ENCODE measurements at places on chromosomes 5 and 9. TPM values are rescaled to one million over a fixed set of nuclear protein-coding genes. Genes with fewer than 3 reads are reported as not detected.

GRCh38 chr9:81634915-81635516 is 54.3 kb downstream of the TLE1 start:
- no peak for DNase-seq

DNA sequence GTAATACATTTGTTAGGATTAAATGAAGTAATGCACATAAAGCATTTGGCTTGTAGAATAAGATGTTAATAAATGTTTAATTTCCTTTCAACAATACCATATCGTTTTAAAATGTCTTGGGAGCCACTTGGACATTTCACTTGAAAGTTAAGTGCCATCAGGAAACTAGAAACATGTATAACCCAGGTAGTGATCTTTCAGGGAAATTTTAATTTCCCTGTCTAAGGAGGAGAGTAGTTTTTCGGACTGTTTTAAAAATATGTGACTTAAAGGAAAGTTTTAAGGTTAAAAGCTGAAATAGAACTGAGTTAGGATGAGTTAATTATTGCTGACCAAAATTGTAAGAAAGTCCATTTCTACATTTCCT is 18.0 kb downstream of the CDC42SE2 start:
- DNase-seq: no peak

DNA sequence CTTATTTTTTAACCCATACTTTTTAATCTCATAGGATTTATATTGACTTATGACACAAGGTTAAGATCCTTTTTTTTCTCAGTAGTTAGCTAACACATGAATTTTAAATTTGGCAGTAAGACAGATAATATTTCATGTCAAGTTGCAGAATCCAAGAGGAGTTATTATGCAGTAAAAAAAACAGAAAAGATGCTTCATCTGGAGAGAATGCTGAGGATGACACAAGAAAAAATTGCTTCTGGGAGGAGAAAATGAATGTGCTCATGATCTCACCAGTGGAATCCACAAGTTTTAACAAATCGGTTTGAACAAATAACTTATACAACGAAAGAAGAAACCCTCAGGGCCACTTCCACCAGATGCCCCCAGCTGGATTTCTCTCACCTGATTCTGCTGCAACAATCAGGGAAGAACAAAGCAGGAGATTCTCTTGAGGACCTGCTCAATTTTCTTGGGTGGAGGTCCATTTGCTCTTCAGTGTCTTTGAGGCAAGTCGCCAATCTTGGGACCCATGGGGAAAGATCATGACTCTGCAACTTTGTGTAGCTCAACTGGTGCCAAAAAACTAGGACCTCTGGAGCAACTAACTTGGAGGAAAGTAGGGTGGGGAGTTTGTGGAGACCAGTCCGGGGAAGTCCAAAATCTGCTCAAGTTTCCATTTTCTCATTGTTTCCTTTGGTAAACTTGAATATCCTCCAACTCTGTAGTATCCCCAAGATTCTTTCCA is 50.5 kb upstream of the TNFSF15 start:
- DNase-seq: no peak

DNA sequence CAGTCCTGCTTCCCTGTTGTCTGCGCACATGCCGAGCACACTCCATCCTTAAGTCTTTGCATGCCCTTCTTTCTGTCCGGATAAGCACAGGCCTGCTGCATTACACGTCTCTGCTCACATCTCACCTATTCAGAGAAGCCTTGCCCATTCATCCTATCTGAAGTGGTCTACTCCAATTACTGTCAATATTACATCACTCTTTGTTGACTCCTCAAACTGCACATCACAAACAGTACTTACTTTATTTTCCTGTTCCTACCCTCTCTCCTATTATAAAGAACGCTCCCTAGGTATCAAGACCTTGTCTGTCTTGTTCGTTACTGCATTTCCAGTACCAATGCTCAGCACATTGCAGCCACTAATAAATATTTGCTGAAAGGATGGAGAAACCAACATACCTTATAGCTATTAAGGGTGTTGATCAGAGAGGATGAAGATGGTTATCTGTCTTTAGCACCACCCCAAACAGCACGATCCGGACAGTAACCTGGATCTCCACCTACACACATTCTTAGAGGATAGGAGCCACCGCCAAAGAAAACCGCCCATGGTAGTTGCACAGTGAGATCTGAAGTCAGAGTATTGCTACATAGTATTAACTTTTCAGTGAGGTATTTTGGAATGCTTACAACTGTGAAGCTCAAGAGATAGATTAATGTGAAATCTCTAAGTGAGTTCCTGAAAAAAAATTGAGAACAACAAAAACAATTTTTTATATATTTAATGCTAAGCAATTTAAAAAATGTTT is 1.6 kb upstream of the PRRC1 start:
- no peak for DNase-seq

- DNase-seq: no peak
Measured at GRCh38 chr9:132210472-132211145, 48.8 kb downstream of the NTNG2 start.

The CACNA1B gene
- 0.56 TPM for polyA plus RNA-seq

GRCh38 chr5:27191786-27192510 is 153.6 kb upstream of the CDH9 start:
- no peak for DNase-seq

DNA sequence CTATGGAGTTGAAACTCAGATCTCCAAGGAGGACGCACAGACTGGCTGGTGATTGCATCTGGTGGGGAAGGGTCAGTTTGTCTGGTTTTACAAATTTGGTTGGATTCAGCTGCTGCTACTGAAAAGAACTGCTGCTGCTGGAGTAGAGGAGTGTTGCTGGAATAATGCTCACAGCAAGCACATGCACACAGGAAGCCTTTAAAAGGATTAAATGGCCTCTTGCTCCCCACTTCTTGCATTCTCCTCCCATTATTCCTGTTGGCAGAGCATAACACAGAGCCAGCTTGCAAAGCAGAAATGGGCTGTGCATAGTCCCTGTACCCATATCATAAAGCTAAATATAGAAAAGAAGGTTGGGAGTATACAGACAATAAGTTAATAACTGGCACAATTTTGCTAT is 16.6 kb downstream of the ZNF474 start:
- DNase-seq: no peak

- DNase-seq: no peak
Measured at GRCh38 chr9:7688626-7689025, 111.0 kb downstream of the DMAC1 start.

The ANKRD31 gene
- polyA plus RNA-seq: 0.66 TPM

DNA sequence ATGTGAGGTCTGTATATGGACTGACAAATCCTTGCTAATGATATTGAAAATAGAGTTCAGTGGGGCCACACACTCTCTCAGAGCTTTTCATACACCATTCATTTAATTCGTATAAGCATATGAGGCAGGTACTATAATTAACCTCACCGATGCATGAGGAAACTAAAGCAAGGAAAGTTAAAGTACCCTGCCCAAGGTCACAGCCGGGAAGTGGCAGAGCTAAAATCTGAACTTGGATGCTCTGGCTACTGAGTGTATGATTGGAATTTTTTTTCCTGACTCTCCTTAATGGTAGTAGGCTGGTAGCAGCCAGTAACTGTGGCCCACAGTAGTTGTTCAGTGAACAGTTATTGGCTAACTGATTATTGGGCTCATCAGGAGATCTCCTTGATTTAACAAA is 135.3 kb downstream of the NUDT12 start:
- DNase-seq: no peak

- DNase-seq: no peak
Measured at GRCh38 chr9:89052470-89053097, 61.3 kb downstream of the S1PR3 start.

- no peak for DNase-seq
Measured at GRCh38 chr9:37678789-37679273, 28.1 kb downstream of the FRMPD1 start.

- DNase-seq: no peak
Measured at GRCh38 chr5:107524111-107524510, 146.6 kb downstream of the EFNA5 start.

DNA sequence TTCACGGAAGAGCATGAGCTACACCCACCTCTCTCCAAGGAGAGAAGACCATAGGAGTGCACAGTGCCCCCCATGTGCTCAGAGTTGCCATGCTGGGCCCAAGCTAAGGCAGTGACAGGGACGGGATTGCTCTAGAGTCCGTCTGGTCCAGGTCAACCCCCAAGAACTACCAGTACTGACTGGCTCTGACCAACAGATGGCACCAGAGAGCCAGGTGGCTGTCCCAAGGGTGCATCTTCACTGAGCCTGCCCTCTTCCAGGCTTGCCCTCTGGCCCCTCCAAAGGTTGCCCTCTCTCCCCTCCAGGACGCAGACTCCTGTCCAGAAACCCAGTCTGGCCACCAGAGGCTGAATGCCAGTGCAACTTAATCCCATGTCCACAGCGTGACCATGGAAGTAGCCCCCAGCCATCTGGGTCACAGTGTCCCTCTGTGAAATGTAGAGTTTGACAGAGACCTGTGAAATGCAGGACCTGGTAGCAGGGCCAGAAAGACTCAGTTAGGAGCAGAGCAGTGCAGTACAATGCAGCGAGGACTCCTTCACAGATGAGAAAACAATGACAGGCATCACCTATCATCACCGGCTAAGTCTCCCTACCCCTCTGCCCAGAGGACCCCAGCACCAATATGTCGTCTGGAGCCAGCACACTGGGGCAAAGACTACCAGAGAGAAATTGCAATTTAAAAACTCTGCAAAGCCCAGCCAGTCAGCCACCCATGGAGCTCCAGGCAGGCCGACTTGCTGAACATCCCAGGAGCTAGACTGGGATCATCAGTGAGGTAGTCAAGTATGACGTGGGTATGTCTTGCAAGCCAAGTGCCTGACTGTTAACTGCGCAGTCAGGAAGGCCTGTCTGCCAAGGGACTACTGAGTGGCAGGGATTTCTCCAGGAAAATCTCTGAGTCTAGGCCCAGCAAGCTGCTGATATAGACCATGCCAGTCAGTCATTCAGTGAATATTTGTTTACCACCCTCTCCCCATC is 7.7 kb upstream of the SKP1 start:
- no peak for DNase-seq

DNA sequence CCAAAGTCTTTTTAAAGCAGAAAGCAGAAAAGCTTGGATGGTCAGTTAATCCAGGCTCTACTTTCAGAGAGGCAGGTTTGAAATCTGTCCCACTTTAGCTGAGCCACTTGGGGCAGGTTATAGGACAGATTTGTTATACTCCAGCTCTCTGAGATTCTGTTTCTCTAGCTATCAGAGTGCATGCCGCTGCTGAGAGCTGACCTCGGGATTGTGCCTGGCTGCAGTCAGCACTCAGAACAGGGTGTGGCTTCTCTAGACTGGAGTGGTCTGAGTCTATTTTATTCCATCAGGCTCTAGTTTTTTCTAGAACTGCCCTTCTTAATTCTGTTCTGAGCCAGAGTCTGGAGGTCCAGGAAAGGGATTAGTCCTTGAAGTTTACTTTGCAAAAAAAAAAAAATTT is 67.7 kb downstream of the NDFIP1 start:
- DNase-seq: no peak

GRCh38 chr5:68428231-68428811 is 212.8 kb downstream of the PIK3R1 start:
- no peak for DNase-seq

DNA sequence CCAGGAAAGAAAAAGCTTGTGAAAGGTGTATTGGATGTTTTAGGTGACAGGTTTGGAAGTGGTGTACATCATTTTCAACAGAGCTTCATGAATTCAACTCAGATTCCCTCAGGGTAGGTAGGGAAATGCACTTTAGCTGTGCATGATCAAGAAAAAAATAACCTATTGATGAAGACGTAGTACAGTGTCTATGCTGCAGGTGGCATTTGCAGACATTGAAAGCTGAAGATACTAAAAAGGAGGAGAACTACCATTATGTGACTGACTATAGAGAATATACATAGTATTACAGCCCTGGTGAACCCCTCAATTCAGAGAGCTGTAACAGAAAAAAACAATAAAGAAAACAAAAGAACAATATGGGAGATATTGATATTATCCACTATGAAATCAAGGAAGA is 2344.7 kb upstream of the ACO1 start:
- no peak for DNase-seq

- no peak for DNase-seq
Measured at GRCh38 chr5:181188700-181189362, 16.2 kb downstream of the TRIM7 start.
